RCC 7860 (cell line): ENCODE measurements at places on chromosomes 4 and X.

- DNase-seq = no peak
Measured at GRCh38 chrX:133523081-133523487, 107.8 kb upstream of the GPC4 start.

DNA sequence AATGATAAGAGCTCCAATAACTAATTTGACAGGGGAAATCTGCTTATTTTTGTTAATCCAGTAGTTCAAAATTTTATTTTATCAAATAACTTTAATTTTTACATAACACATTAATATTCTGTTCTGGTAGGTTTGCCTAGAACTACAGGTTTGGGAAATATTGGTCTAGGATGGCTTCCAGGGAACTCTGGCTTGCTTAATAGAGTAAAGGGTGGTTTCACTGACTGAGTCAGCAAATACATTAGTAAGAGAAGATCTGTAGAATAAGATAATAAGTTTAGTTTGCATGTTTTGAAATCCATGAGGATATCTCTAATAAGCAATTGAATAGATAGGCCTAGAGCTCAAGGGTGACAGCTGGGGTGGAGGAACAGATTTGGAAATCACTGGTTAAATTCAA, 500.7 kb downstream of the ZNF674 start:
- no peak for DNase-seq

DNA sequence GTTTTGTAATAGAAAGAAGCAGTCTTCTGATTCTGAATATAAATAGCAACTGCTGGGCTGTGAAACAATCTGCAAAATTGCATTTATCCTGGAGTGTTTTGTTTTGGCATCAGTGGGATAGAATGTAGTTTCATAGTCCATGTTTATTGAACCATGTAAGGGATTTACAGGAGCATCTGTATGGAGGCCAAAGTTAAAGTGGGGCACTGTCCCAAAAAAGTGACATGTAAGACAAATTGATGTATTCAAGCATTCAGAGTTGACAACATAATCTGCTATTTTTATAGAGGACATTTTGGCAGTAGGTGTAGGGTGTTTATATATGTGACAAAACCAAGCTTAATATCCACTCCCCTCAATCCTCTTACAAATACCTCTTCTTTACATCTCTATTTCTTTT, 200.5 kb upstream of the ANK2 start:
- DNase-seq = no peak

GRCh38 chrX:71927040-71927439, 16.4 kb downstream of the NHSL2 start:
- no peak for DNase-seq

DNA sequence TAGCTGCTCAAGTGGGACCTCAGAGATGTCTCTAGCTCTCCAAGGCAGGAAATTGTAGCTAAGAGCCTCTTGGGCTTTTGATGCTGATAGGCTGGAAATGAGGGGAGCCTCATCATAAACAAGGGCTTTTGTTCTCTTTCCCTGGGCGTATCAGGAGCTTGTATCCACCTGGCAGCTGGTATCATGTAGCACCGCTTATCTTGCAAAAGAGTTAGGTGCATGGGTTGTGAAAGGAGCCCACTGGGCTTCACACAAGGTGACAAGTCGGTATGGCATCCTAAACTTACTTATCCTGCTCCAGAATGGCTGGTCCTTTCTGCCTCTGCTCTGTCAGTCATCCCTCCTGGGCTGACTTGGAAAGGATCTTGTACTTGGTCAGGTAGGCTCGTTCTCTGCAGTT, 565.8 kb downstream of the GRXCR1 start:
- DNase-seq = no peak

DNA sequence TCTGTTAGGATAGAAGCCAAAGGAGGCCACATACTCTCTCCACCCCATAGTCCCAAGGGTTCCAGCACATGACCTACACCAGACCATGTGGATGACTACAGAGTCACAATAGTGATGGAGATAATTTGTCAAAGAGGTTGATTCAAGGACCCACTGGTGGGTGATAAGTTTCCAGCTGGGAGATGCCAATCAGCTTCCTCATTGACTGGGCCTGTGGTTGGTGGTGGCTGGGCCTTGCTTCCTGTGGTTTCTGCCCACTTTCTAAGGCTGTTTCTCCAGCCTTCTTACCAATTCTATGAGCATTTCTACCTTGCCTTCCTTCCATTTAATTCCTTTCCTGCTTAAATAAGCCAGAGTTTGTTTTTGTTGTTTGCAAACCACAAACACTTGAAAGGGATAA, 95.5 kb upstream of the CPEB2 start:
- DNase-seq = no peak

GRCh38 chr4:185190306-185190856, 13.4 kb downstream of the CFAP97 start:
- DNase-seq = no peak

- DNase-seq = no peak
Measured at GRCh38 chr4:53186714-53187358, 179.0 kb downstream of the SCFD2 start.

GRCh38 chr4:33649471-33649870, 2594.8 kb downstream of the ARAP2 start:
- no peak for DNase-seq

- DNase-seq = peak; percentile 93
Measured at GRCh38 chr4:184787766-184788503, 37.8 kb downstream of the ACSL1 start.

DNA sequence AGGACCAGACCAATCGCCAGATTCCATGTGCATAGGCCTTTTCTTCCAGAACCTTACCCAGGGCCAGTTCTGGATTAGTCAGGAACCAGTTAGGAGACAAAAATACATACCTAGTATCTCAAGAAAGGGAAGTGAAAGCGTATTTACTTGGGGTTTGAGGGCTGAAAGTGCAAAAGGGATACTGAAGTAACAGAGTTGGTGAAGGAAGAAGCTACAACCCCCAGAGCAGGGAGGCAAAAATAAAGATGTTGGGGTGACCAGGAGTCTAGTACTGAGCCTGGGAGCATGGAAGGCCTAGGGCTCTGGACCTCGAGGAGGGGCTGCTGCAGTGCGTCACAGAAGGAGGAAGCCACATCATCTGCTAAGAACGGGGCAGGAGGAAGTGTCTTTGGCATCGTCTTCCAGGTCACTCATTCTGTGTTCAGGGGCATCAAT, 38.3 kb downstream of the TKTL1 start:
- no peak for DNase-seq

DNA sequence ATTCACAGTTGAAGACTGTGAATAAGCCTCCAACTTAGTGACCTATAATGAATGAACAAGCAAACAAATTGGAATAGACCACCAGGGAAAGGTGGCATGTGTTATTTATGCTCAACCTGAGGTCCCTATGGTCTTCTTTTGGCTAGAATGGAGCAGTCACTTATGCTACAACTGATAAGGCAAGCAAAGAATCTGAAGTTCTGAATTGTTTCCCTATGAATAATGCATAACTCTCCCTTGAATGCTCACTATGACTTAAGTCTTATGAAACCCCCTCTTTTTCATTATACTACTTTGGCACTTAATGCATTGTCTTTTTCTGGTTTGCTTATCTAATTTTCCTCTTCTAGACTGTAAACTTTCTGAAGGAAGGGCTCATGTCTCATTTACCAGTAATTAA, 2.6 kb downstream of the GIMD1 start:
- DNase-seq = no peak

- DNase-seq = no peak
Measured at GRCh38 chr4:23015821-23016220, 323.1 kb downstream of the GBA3 start.

- no peak for DNase-seq
Measured at GRCh38 chr4:186404562-186405134, 138.7 kb downstream of the F11 start.

GRCh38 chr4:108155373-108155772, 13.4 kb downstream of the LEF1 start:
- DNase-seq = no peak

GRCh38 chrX:33330798-33331197, 119.4 kb upstream of the DMD start:
- DNase-seq = no peak

GRCh38 chr4:71604785-71605184, 179.1 kb downstream of the GC start:
- no peak for DNase-seq

GRCh38 chrX:20431486-20431885, 164.8 kb upstream of the RPS6KA3 start:
- no peak for DNase-seq

DNA sequence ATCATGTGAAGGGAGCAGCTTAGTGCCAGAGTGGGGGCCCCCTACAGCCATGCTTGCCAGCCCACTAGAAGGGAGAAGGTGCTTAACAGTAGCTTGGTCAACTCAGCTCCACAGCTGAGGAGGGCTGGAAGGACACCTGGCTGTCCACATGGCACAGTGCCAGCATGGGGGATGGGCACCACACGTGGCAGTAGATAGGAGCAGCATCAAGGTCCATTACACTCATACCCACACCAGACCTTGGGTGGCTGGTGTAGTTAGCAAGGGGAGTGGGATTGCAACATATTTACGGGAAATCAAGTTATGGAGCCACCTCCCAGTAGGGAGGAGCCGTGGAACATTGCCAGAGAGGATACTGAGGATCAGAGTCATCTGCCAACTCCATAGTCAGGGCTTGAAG, 37.9 kb upstream of the SLC4A4 start:
- DNase-seq = peak; percentile 5

- DNase-seq = no peak
Measured at GRCh38 chrX:56107320-56107719, 124.8 kb upstream of the KLF8 start.

DNA sequence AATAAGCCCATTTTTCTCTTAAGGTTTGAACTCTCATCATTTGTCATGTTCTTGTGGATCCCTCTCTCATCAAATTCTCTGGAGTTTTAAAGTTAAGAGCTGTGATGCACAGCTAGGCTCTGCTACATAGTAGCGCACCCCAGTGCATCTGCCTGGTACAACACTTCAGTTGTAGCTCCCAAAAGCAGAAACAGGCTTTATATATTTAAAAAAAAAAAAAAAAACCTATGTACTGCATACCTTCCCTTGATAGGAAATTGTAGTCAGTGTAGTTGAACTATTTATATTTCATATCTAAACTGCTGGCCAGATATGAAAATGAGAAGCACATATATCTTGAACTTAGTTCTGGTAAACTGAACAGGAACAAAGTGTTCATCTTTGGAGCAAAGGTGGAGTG, 131.4 kb downstream of the KLHL13 start:
- DNase-seq = no peak

- DNase-seq = peak; percentile 6
Measured at GRCh38 chrX:68146054-68146453, 287.2 kb downstream of the OPHN1 start.

- no peak for DNase-seq
Measured at GRCh38 chrX:109351557-109351956, 130.3 kb downstream of the GUCY2F start.

DNA sequence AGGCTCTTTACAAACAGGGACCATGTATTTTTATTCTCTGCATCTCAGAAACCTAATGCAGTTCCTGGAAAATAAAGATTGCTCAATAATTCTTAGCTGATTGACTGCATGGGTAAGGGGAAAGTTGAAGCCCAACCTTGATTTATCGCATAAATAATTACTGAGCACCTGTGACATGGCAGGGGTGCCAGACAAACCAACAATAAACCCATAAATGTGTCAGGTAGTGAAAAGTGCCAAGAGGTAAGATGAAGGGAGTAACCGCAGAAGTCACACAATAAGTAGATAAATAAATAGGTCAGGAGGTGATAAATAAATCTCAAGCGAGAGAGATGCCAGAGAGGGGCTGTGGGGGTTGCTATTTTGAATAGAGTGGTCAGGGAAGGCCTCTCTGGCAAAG, 20.1 kb upstream of the AP1S2 start:
- DNase-seq = no peak

DNA sequence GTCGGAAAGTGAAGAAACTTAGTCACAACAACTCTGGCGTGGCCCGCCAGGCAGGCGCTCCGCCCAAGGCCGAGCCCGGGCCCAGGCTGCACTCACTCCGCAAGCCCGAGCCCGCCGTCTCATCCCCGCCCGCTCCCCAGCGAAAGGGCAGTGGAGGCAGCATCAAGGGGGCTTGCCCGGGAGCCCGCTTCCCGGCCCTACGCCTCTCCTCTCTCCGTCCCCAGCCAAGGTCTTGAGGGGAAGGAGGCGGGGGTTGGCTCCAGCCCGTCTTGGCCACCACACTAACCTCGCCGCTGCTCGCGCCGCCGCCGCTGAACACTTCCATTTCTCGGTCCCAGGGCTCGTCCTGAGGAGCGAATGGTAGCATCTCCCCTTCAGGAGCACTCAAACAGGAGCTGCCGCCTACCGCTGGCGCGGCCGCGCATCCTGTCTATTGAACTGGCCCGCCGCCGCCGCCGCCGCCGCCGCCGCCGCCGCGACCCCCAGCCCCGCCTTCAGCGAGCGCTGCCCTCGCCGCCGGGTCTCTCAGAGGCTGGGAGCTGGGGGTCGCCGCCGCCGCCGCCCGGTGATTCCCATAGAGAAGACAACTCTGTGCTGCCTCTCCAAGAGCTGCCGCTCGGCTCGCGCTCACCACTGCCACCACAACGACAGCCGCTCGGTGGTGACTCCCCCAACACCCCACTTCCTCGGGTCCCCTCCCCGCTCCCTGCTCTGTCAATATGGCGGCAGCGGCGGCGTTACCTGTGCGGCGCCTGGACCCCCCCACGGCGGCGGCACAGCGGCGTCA, at the start of gene RPS6KA6:
Gene RPS6KA6 (minus strand): TSS at position 667 of the 787 bp plus-strand sequence. CDS start 300 bp downstream, at position 367.
- no peak for DNase-seq

DNA sequence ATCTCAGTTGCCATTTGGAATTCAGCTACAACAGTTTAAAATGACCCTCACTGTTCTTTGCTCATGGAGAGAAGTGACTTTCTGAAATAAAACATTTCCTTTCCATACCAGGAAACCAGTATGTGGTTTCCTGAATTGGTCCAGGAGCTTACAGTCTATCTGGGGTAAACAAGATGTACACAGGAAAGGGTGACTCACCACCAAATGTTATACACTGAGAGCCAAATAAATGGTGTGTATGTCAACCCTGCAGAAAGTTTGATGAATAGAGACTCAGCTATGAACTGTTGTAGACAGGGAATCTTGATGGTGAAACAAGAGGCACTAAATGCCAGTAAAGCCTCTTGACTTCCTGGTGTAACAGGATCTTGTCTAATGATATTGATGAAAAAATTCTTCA, 100.4 kb downstream of the HS6ST2 start:
- DNase-seq = no peak
